Activated CD8-positive, alpha-beta memory T cell treated with anti-CD3 and anti-CD28 coated beads, Interleukin-2, amount 10 ng/mL, durations not matched to agents 7 days and 5 days (primary cell): ENCODE measurements at places on chromosomes 1 and 21. TPM values are rescaled to one million over a fixed set of nuclear protein-coding genes. Genes with fewer than 3 reads are reported as not detected.

DNA sequence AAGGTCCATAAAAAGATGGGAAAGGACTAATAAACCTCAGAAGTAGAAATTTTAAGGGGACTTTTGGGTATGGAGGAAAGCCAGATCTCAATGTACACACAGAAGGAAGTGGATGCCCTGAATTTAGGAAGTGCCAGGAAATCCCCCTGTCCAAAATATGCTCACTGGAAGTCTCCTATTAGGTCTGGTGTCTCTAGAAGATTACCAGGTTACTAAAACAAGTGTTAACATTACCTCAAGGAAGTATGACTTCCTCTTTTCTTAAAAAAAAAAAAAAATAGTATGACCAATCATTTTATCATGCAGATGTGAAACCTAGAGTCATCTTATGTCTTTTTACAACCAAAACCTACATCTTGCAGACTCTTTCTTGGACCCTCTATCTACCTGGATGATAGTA is 30.7 kb downstream of the CD58 start:
- no peak for DNase-seq

DNA sequence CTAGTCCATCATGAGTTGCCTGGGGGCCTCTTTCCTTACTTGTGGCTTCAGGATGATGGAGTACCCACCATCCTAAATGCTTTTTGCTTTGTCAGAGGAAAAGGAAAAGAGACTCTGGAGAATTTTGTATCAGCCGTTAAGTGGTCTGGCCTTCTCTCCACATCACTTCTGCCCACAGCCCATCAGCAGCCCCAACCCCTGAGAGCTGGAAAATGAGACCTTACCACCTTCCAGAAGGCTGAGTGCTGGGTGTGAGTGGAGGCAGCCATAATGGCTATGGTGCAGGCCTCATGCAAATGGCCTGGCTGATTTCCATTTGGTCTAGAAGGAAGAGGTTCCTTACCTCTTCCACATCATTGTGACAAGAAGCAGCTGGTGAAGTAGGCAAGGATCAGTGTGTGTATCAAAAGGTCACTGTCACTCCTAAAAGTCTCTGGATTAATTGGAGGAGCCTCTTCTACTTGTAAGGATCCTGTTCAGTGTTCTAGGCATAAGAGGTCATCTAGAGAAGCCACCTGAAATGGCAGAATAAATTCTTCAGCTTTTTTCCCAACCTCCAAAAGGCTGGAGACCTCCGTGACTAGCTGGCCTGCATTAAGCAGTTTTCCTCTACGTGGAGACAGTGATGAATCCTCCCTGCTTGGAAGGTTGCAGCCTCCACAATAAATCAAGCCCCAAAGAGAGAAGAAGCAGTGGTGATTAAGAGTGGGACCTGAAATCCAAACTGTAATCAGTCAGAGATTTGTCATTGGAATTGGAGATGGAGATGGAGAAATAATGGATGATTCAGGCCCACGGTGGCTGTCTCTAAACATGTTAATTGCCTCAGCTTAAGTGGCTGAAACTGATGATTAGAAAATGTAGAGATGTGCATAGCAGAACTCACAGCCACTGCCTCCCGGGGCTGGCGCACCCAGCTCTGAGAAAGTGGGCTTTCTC is 111.5 kb downstream of the CNIH3 start:
- DNase-seq, result no peak

- DNase-seq, result no peak
These were observed 9.9 kb downstream of the GIPC2 start for GRCh38 chr1:78055565-78056132.

DNA sequence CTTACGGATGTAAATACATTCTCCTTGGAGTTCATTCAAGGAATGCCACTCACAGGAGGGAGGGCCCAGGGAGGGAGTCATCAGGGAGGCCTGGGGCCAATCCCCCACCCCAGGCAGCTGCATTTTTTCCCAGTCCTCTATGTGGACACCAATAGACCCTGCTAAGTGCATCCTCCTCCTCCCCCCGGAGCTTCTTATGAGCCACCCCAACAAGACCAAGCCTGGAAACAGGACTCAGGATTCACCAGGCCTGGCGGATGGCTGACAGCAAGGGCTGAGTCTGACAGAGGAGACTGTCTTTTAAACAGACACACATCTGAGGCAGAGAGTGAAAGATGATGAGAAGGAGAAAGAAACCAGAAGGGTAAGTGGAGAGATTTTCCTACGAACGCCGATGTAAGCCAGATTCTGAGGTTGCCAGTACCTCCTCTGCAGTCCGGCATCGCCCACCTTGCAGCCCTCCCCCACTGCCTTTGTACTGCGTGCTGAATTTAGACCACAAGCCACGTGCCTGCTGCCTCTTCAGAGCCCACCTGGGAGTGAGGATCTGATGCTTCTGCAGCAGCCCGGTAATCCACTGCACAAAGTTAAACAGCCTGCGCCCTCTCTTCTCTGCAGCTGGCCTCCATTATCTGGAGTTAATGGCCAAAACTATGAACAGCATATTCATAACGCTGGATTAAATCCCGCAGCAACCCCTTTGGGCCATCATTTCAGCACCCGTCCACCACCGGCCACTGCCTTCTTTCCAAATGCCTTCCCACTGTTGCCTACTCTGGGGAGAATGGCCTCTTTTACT is 17.6 kb upstream of the SFPQ start:
- no peak for DNase-seq

- DNase-seq, result no peak
These were observed 212.7 kb downstream of the GPR52 start for GRCh38 chr1:174660476-174660875.

DNA sequence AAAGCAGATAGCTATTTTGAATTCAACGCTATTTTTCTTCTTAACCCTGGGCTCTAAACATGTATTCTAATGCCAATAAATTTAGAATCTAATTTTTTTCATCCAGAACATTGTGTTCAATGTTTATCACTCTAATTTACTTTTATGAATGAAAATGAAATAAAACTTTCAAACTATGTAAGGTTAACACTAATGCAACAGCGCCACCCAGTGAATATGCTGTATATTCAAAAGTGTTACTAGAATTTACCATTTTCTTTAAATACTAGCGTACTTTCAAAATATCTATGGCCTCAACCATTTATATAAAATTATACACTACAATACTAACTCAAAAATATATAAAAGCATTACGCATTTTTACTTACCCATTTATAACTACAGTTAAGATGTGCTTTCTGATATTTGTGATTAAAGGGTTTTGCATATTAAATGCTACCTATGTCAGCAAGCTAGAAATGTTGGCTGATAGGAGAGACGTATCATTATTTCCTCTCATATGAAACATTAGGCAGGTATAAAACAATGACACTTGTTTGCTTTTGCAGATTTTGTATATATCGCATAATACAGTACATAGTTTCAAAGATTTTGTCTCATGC is 5.9 kb upstream of the NUF2 start:
- peak; percentile 57 for DNase-seq

DNA sequence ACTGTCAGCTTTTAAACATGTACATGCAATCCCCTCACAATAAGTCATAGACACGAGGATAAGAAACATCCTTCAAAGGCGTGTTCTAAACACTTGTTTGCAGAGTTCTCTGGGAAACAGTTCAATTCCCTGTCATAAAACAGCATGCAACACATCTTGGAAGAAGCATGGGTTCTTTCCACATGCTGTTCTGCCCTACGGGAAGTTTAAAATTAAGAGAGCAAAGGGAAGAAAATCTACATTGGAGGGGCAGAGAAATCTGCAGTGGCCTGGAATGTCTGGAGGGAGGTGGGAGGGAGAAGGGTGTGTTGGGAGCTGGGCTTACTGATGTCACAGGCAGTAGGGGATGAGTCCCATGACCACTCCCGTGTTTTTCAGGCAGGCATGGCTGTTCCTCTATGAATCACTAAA is 98.3 kb upstream of the SLC2A1 start:
- DNase-seq, result no peak

GRCh38 chr21:38729754-38730379 is 75.9 kb upstream of the ETS2 start:
- no peak for DNase-seq

DNA sequence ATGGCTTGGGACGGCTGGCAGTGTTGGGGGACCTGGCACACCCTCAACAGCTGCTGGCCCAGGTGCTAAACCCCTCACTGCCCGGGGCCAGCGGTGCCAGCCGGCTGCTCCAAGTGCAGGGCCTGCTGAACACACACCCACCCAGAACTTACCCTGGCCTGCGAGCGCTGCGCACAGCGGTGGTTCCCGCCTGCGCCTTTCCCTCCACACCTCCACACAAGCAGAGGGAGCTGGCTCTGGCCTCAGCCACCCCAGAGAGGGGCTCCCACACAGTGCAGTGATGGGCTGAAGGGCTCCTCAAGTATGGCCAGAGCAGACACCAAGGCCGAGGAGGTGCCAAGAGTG is 67.9 kb downstream of the FMO4 start:
- DNase-seq, result no peak

DNA sequence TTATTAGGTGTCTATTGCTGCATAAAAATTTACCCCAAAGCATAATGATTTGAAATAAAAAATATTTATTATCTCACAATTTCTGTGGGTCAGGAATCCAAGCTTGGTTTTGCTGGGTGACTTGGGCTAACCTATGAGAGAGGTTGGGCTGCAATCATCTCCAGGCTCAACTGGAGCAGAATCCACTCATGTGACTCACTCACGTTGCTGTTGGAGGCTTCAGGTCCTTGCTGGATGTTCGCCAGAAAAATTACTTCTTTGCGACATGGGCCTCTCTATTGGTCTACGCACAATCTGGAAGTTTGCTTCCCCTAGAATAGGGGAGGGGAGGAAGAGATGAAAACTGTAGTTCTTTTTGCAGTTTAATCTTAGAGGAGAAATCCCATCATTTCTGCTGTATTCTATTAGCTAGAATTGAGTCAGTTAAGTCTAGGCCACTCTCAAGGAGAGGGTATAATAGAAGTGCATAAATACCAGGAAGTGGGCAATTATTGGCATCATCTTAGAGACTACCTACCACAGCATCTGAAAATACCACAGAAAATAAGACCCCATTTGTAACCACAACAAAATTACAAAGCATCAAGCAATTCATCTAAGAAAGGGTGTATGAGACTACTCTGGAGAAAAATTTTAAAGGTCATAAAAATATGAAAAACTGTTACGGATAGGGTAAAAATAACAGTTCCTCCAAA is 5.7 kb upstream of the FASLG start:
- no peak for DNase-seq

Gene C1QC
- total RNA-seq, result not detected

Gene RPE65
- not detected for total RNA-seq

Gene MAP3K21
- 2.2 TPM for total RNA-seq

Gene GPR161
- 0.37 TPM for total RNA-seq

Gene OR2T2
- total RNA-seq, result not detected

Gene PEAR1
- not detected for total RNA-seq

Gene LPAR3
- total RNA-seq, result 0.47 TPM

Gene SPRR2F
- not detected for total RNA-seq
